ENCODE measurements at places on chromosomes 11 and 22.
A peak's percentile ranks its signal among the peaks of the same experiment; 100 is the strongest.

DNA sequence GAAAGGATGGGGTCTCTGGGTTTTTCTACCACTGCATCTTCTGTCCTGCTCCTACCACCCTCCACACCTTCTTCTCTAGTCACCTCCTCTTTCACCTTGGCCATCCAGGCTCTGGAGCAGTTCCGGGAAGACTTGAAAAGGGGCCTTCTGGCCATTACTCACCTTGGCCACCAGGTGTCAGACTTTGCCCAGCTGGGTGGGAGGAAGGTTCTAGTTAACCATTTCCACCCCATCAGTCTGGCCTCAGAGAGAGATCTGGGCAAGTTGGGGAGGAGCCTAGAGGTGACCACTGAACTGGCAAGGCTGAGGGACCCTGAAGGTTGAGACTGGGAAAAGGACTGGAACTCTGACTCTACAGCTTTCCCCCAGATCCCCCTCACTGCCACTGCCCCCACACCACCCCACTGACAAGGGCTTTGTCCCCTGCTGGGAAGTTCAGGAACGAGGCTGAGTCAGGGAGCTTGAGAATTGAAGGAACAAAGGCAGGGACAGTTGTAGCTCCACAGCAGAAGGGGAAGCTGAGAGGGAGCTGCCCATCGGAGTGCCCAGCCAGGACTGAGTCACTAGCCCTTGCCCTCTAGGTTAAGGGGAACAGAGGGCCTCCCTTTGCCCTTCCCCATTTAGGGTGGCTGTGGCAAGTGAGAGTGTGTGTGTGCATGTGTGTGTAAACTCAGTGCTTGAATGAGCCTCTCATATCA, 3.7 kb upstream of the POLD4 start:
- DNase-seq, result peak; percentile 10

DNA sequence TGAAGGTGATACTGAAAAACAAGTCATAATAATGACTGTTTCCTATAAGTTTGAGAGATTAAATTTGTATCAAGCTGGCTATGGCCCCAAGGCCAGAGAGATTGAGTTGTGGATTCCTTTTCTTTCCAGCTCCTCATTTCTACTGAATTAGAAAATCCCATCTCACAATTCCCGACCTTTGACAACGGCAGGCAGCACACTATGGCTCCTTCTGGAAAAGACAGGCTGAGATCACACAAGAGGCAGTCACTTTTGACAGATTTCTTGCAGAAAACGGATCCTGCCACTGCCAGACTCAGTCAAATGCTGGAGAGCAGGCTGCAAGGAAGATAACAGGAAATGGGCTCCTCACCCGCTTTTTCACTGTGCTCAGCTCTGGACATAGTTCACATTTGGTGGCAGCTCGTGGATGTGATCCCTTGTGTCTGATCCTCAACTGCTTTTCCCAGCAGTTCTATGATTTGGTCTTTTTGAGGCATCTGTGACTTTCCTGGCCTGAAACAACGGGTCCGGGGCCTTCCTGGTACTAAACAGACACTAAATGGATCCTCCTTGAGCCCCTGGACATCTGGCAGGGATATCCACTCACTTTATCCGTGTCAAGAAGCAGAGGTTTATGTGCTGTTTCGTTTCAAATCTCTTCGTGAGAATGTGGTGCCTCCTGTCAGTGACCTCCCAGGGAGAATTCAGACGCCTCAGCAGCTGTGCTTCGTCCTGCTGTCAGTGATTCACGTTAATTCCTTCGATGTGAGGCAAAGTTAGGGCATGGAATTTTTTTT, 26.1 kb upstream of the RTL6 start:
- DNase-seq, result no peak

DNA sequence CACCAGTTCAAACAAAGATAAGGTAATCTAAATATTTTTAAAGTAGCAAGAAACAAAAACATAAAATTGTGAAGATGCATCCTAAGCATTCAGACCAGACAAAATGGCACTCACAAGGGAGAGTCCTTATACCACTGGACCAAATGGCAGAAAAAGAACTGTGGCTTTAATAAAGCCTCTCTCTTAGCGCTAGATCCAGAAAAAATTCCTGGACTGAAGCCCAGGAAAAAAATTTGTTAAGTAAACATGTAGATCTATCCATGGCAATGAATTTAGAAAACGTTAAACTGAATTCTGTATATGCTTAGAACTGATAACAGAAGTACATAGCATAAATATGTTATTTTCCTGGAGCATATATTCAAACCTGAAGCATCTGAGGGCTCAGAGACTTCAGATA, 11.8 kb upstream of the CD59 start:
- no peak for DNase-seq

GRCh38 chr22:49396817-49397216, 430.9 kb downstream of the BRD1 start:
- DNase-seq, result no peak

- no peak for DNase-seq
Measured at GRCh38 chr22:17733466-17733865, 40.8 kb downstream of the BID start.

DNA sequence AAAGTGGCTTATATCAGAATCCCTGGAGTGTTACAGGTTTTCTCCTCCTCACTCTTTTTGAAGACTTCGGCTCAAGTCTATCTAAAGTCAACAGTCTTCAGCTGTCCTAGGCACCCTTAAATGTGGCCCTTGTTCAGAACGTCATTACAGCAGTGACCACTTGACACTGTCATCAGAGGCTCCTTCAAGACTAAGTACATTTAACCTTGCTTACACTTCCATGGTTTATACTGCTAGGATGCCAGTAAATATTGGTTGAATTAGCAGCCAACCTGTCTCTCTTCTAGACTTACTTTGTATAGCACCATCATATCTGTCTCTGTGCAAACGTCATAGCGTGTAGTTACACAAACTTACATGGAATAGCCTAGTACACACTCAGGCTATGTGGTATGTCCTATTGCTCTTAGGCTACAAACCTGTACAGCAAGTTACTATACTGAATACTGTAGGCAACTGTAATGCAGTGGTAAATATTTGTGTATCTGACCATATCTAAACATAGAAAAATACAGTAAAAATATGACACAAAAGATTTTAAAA, 13.3 kb upstream of the C11orf91 start:
- no peak for DNase-seq

DNA sequence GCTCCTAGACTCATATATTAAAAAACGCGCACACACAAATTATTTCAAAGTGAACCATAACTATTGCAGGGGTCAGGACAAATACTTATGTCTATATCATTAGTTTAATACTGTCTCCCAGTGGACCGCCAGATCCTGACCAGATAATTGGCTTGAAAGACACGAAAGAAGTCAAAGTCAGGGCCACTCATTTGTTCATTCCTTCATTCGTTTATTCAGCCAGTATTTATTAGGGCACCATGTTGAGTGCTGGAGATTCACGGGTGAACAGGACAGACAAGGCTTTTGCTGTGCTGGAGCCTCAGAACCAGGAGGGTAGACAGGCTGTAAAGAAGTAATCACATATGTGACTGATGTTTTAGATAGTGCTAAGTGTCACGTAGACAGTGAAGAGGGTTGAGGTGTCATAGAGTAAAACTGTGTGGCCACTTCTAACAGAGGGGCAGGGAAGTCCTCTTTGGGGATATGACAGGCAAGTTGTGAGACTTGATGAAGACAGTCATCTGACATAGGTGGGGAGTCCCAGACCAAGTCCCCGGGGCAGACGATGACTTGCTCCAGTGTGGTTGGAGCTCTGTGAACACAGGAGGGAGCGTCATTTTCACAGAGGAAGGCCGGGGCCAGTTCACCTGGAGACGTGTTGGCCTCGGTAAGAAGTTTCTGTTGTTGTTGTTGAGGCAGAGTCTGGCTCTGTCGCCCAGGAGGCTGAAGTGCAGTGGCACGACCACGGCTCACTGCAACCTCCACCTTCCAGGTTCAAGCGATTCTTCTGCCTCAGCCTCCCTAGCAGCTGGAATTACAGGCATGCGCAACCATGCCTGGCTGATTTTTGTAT, 25.9 kb downstream of the RBX1 start:
- DNase-seq, result no peak

GRCh38 chr11:45856044-45856468, 8.8 kb downstream of the CRY2 start:
- no peak for DNase-seq

GRCh38 chr11:43925932-43926505, 16.4 kb upstream of the C11orf96 start:
- no peak for DNase-seq

- DNase-seq, result no peak
Measured at GRCh38 chr11:126354631-126355323, 709 bp upstream of the ST3GAL4 start.

DNA sequence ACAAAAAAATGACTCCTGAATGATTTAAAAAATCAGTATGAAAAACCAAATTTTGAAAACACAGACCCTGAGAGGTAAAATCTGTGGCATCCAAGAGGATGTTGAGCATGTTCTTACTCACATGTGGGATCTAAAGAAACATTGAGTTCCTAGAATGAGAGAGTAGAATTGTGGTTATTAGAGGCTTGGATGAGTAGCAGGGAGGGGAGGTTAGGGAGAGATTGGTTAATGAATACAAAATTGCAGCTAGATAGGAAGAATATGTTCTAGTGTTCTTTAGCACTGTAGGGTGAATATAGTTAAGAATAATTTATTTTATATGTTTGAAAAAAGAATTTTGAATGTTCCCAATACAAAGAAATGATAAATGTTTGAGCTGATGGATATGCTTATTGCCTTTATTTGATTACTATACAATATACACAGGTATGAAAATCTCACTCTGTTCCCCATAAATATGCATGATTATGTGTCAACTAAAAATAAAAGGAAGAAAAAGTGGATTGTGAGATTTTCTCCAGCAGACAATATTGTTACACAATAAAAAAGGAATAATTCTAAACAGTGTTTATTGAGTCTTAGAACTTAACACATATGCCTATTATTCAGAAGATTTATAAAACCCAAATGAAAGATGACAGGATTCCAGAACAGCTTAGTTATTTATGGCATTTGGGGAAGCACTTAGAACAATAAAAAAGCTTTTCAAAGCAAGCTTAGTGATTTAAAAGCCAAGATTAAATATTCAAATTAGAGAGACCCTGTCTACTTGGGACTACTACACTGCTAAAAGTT, 28.7 kb downstream of the MS4A2 start:
- no peak for DNase-seq

DNA sequence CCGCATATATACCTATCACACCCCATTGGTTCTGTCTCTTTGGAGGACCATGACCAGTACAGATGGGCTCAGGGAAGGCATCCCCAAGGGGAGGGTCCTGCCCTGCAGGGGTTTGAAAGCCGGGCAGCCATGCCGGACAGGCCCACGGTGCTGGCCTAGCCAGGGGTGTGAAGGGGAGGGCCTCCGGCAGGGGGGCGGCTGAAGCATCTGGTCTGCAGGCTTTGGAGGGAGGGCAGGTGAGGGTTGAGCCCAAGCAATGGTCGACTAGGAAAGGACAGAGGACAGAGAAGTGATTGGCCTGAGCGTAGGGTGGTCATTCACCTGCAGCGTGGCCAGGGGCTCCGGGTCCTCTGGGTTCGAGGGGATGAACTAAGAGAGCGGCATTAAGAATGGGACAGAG, 11.2 kb upstream of the CTSD start:
- no peak for DNase-seq

- DNase-seq, result peak; percentile 14
Measured at GRCh38 chr11:119935349-119935925, 202.5 kb downstream of the TRIM29 start.

DNA sequence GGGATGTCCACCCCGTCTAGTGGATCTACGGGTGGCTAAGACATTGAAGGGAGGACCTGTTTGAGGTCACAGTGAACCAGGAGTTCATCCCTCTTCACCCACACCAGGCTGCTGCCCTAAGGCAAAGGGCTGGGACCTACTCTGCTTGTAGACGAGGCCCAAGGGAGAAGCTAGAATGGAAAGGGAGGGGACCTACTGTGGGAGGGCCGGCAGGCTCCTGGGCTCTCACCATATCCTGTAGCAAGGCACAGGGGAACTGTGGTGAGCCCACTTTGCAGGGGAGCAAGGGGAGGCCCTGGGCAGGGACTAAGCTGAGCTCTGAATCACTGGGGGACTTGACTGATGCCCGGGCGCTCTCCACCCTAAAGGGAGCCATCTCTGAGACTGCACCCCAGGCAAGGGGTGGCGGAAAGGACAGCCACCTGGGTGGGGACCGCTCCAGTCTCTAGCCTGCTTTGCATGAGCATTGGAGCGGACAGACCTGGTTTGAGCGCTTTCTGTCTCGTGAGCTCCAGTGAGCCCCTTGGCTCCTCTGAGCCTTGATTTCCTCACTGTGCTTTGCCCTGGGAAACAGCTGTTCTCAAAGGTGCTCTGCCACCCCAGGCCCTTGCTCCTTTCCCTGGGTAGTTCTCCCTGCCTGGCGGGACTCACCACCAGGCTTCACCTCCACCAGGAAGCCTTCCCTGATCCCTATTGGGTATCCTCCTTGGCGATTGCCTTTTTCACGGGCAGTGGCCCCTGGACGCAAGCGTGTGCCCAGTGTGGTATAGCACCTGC, 24.2 kb downstream of the PARVG start:
- DNase-seq, result no peak

- DNase-seq, result no peak
Measured at GRCh38 chr11:1545432-1545831, 26.6 kb downstream of the DUSP8 start.

GRCh38 chr11:19405966-19406365, 165.2 kb upstream of the E2F8 start:
- DNase-seq, result no peak

GRCh38 chr11:12577725-12578644, 96.2 kb upstream of the TEAD1 start:
- no peak for DNase-seq

- no peak for DNase-seq
Measured at GRCh38 chr22:43884600-43885318, 7.1 kb downstream of the PNPLA5 start.

- DNase-seq, result no peak
Measured at GRCh38 chr11:2382936-2383851, 6.1 kb downstream of the CD81 start.

DNA sequence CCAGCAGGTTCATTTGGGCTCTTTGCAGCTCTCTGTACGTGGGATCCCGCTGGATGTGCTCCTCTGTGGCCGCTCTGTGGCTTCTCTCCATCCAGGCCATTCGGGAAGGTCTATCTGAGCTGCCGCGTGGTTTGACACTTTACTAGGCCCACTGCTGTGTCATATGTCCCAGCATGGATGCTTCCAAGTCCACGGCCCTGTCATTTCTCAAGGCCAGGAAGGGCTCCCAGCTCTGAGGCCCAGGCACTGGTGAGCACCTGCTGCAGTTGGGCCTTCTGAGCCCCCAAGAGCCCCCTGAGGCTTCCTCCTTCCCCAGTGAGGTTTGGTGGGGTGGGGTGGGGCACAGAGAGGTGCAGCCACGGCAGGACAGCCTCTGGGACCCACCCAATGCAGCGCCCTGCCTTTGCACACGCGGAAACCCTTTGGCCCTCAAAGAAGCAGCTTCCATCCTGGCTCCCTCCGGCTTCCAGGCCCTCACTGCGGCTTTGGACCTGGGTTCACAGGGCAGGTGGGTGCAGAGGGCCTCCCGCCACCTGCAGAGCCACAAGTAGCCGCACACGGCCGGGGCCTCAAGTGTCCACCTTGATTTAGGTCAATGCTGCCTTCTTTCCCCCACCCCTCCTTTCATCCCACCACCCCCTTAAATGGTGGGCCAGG, 44.5 kb upstream of the FGF3 start:
- no peak for DNase-seq

- DNase-seq, result peak; percentile 58
Measured at GRCh38 chr22:33853200-33854097, 66.8 kb downstream of the LARGE1 start.
